ENCODE measurements at places on chromosomes 11 and 22. TPM values are rescaled to one million over a fixed set of nuclear protein-coding genes. Genes with fewer than 3 reads are reported as not detected.

Gene NLRP6
- 0.33 TPM for total RNA-seq

Gene TMEM191B
- 2.2 TPM for total RNA-seq

DNA sequence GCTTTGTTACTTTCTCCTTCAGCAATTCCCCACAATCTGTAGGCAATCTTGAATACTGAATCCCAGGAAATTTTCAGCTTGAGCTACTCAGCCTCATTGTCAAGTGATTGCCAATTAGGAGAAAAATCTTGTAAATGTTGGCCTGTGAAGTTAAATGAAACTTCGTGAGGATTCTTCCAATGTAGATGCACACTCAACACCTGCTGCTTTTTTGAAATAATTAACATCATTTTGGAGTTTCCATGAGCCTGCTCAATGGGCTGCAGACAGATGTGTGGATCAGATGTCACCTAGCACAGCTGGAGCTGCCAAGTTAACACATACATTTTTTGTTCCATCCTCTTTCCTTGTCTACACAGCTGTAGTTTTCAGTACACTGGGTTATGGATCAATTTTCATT is 645.6 kb upstream of the LUZP2 start:
- no peaks in the 10 kb centered on the region for H3K36me3 ChIP-seq
- H3K4me1 ChIP-seq = no peaks in the 10 kb centered on the region
- no peak overlapping the region for H3K27ac ChIP-seq
- DNase-seq = no peak

DNA sequence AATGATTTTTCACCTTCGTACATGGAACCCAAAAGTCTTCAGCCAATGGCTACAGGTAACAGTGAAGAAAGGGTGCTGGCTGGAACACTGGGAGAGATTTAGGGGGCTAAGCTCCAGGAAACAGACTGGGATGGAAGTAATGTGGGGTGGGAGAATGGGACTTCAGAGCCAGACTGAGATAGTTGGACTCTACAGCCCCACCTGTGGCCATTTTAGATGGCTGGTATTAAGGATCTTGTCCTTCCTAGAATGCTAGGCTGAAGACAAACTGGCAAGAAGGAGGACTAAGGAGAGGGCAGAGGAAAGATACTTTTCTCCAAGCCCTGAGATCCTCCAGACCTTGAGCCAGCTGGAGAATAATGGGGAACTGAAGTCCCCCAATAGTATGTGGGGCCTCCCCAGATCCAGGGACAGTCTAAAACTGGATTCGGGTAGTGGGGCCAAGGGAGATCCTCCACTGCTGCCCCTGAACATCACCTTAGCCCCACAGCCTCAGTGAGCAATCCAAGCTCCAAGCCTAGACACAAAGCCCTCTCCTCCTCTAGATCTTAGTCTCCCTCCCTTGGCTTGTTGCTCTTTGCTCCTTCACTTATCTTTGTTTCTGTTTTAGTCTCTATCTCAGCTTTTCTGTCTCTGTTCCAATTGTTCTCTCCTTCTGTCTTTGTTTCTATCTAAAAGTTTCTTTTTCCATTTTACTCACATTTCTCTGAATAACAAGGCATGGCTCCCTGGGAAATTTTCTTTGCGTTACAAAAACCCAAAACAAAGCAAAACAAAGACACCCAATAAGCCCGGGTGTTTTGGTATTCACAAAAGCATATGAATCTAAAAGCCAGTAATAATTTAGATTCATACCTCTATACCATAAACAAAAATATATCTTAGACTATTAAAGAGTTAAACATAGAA is 16.2 kb upstream of the RRAS2 start:
- H3K4me3 ChIP-seq = no peak overlapping the region
- no peaks in the 10 kb centered on the region for H3K27me3 ChIP-seq
- H3K27ac ChIP-seq = no peak overlapping the region
- H3K36me3 ChIP-seq = no peaks in the 10 kb centered on the region

Gene OR52A1
- not detected for total RNA-seq

DNA sequence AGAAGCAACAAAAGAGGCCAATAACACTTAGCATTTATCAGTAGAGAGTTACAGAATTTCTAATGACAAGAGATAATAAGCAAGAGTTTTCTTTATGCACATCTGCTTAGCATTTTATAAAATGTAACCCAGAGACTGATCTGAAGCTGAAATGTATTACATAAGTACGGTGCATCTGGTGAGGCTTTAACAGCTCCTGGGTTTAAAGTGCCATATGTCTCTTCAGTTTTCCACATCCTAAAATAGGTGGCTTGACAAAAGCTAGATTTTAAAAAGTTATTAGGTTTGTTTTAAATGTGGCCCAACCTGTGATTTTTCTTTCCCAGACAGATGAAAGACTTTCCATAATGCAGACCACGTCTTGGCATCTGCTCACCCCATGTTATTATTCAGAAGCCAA is 620.7 kb upstream of the ARHGAP42 start:
- no peaks in the 10 kb centered on the region for H3K4me1 ChIP-seq
- no peak overlapping the region for H3K27ac ChIP-seq
- no peak overlapping the region for H3K4me3 ChIP-seq
- no peak for DNase-seq
- H3K27me3 ChIP-seq = no peaks in the 10 kb centered on the region
- H3K36me3 ChIP-seq = no peaks in the 10 kb centered on the region

DNA sequence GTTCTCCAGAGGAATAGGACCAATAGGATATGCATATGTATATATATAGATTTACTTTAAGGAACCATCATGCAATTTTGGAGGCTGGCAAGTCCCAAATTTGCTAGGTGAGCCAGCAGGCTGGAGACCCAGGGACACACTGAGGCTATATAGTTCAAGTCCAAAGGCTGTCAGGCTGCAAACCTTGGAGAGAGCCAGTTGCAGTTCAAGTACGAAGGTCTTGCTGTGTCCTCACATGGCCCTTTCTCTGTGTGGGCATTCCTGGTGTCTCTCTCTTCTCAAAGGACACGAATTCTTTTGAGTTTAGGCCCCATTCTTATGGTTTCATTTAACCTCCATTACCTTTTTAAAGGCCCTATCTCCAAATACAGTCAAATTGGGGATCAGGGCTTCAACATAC is 134.4 kb upstream of the SORL1-AS1 start:
- H3K4me1 ChIP-seq = peaks cover 7% of the 10 kb centered on the region
- no peak overlapping the region for H3K4me3 ChIP-seq
- no peaks in the 10 kb centered on the region for H3K36me3 ChIP-seq
- H3K27me3 ChIP-seq = no peaks in the 10 kb centered on the region

- no peak overlapping the region for H3K4me3 ChIP-seq
- no peak for DNase-seq
- H3K27me3 ChIP-seq = no peaks in the 10 kb centered on the region
- no peaks in the 10 kb centered on the region for H3K4me1 ChIP-seq
- no peaks in the 10 kb centered on the region for H3K36me3 ChIP-seq
Observed at GRCh38 chr11:120146413-120147093, 8.6 kb upstream of the TRIM29 start.

GRCh38 chr11:17821648-17822400 is 87.2 kb downstream of the KCNC1 start:
- no peak overlapping the region for H3K4me3 ChIP-seq
- no peak overlapping the region for H3K27ac ChIP-seq
- DNase-seq = no peak
- no peaks in the 10 kb centered on the region for H3K36me3 ChIP-seq
- no peaks in the 10 kb centered on the region for H3K27me3 ChIP-seq
- H3K4me1 ChIP-seq = no peaks in the 10 kb centered on the region

GRCh38 chr11:7077101-7077500 is 11.7 kb upstream of the RBMXL2 start:
- no peak overlapping the region for H3K4me3 ChIP-seq
- DNase-seq = no peak
- H3K27me3 ChIP-seq = no peaks in the 10 kb centered on the region
- H3K36me3 ChIP-seq = no peaks in the 10 kb centered on the region
- H3K27ac ChIP-seq = no peak overlapping the region

DNA sequence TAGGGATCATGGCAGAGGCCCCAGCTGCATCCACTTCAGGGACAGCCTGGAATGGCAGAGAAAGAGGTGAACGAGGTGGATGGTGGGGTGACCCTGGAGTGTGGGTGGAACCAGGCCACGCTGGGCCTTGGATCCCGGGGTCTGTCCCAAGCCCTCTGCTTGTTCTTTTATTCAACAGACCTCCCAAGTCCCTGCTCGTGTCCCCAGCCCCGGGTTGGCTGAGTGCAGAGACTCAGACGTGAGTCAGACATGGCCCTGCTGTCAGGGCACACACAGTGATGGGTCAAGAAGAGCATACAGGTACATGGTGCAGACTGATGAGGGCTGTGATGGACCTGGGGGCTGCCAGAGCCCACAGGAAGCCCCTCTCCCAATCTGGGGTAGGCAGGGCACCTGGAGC is 6.6 kb downstream of the ARHGAP8 start:
- H3K27ac ChIP-seq = no peak overlapping the region
- no peak for DNase-seq
- no peaks in the 10 kb centered on the region for H3K36me3 ChIP-seq
- no peaks in the 10 kb centered on the region for H3K27me3 ChIP-seq

DNA sequence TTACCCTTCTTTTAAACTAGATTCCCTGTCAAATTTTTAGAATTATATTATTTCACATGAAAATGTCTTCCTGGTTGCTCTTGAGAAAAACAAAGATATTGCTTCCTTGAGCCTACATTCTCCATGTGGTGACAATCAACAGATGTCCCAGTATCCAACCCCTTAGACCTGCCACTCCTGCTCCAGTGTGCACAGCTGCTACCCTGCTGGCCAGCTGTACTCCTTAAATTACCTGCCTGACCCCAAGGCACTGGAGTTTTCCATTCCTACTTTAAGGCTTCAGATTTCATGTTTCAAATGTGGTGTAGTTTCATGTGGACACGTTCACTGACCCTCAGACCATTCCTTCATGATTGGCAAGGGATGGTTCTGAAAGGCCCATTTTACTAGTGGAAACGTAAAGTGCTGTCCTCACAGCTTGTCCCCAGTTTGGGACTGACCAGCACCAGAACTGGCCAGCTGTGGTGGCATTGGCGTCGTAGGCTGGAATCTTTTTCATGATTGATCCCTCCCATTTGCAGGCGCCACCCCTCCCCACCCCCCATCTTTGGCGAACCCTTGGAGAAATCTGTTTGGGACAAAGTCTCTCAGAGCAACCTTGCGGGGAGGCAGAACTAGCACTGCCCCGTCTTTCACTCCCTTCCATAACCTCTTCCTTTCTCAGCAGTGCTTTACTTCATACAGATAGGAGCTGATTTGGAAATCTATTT is 123.5 kb downstream of the DBX1 start:
- no peak overlapping the region for H3K27ac ChIP-seq
- DNase-seq = no peak
- no peak overlapping the region for H3K4me3 ChIP-seq
- peaks cover 21% of the 10 kb centered on the region for H3K4me1 ChIP-seq

Gene DDI1
- total RNA-seq = 0.13 TPM
